ENCODE measurements at places on chromosomes 5 and 9. TPM values are rescaled to one million over a fixed set of nuclear protein-coding genes. Genes with fewer than 3 reads are reported as not detected.

- no peak for DNase-seq
Observed at GRCh38 chr9:81737871-81738507, 48.6 kb upstream of the TLE1 start.

DNA sequence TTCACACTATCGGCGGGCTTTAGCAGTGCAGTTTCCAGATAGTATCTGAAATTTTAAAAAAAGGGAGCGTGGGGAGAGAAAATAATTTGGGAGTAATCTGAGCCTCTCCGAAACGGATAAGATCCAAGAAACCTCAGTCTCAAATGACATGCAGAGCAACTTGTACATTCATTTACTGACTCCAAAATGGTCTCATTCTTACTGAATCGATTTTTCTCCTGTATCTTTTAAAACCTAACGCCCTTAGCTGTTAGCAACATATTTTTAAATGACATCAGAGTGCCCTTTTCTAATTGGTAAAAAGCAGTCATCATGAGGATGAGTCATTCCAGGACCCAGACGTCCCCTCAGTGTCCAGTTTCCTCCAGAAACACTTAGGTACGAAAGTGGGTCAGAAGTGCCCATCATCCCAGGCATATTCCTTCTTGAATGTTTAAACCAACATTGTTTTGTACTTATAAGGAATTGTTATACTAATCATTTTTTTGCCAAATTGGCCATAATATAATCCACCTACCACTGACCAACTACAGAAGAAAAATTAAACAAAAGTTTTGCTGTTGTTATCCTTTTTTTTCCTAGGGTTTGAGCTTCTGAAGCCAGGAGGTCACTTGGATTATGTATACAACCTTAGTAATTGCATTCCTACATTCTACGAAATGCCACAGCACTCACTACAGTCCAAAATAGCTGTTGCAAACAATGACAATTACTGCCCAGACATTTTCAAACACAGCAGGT lies 354.4 kb downstream of the ADAMTS6 start:
- no peak for DNase-seq

DNA sequence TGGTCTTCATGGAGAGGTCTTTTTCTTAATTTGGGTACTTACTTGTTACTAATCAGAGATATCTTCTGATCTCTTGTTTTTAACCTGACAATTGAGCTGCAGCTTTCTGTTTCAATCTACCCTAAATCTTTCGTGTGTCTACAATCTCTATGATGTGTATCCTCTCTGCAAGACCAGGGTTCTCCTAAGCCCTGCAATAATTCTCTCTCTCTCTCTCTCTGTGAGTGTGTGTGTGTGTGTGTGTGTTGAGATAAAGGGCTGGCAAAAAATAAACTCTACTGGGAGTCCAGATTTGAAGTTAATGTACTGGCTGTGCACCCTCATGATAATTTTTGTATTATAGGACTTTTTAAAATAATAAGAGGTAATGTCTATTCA lies 57.8 kb upstream of the FBXL7 start:
- DNase-seq, result no peak

- DNase-seq, result no peak
Observed at GRCh38 chr5:147751156-147751830, 31.2 kb downstream of the JAKMIP2 start.

LECT2 gene
- not detected for total RNA-seq

GRXCR2 gene
- not detected for total RNA-seq

NOXA1 gene
- 6.5 TPM for total RNA-seq

FBXW11 gene
- total RNA-seq, result 61.8 TPM

Data from upper lobe of right lung (tissue), 1 donor.